ENCODE measurements at places on chromosomes 5 and 9.

DNA sequence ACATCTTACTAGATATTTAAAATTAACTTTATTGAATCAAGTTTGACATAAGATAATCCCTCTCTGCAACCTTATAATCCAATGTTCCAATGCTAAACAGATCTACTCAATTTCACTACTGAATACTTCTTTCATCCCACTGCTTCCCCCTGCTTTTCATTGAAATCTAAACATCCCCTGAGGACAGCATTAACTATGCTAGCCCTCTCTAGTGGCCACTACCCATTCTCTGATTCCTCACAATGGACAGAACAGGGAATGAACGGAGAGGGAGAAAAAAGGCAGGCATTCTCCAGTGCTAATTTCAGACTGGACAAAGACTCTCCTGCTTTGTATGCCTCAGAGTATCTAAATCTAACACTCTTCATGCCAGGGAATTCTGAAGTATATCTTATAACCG, 54.3 kb upstream of the RGS7BP start:
- DNase-seq = no peak

GRCh38 chr5:140609126-140609525, 23.8 kb downstream of the CD14 start:
- DNase-seq = no peak

- DNase-seq = no peak
Measured at GRCh38 chr5:168300326-168301182, 9.1 kb downstream of the WWC1 start.

DNA sequence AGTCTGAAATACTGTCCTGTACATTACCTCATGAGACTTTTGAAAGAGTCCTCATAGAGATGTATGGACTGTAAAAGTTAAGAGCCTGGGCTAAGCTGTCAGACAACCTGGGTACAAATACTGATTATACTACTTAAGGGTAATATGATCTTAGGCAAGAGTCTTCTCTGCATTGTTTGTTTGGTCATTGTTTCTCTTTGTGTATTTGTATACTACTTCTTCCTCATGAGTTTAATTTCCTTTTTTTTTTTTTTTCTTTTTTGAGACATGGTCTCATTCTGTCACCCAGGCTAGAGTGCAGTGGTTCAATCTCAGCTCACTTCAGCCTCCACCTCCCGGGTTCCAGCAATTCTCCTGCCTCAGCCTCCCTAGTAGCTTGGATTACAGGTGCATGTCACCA, 2.6 kb upstream of the PFDN1 start:
- no peak for DNase-seq

DNA sequence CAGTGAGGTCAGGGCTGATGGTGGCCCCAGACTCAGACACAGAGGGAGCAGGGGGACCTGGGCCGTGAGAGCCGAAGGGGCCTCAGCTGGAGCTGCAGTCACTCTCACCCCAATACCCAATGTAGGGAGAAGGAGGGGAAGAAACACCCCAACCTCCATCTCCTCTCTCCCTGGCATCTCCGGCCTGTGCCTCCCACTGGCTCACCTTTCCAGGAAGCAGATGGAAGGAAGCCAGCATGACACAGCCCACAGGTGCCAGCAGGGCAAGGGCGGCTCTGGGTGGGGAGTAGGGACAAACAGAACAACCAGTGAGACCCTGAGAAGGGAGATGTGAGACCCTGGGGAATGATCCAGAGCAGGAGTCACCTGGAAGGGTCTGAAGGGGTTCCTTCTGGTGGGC, 3.0 kb upstream of the CRB2 start:
- no peak for DNase-seq

Measured in HAP-1 (cell line).